ENCODE measurements at places on chromosomes 16 and 17.

DNA sequence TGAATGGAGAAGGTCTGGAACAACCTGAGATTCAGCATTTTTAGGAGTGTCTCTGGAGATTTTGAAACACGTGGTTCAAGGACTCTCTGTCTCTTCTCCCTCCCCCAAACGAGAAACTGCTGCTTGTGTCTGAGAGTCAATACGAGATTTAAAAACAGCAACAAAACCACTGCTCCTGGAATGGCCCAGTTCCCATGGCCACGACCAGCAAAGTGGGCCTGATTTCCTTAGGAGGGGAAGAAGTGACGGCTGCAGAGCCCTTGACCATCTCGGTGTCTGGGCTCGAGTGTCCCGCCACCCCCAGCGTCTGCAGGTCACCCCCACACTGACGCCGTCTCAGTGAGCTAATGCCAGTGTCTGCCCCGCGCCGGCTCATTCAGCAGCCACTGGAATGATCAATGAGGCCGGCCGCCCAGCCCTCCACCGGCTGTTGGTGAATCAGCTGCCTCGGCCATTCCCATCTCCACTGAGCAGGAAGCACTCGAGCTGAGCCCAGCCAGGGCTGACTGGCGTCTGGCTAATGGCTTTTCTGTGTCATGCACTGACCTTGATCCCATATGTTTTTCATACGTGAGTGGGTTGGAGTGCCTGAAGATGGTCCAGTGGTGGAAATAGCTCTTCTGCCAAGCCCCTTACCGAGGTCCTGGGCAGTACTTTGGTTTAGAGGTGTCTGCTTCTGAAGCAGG is 151.8 kb downstream of the PITPNC1 start:
- peak; percentile 82 for DNase-seq

DNA sequence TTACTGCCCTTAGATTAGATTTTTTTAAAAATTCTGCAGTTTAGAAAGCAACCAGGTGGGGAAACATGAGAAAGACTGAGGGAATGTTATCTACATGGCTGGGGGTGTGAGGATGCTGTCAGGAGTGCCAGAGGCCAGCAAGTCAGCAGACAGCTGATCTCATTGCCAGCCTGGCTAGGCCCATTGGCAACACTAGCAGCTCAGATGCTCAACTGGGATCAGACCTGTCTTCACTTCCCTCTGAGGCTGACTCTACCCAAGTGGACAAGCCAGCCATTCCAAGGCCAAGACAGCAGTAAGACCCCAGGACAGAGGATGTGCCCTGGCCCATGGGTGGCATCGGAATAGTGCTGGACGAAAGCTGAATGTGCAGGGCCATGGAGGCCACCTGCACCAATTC is 96.2 kb downstream of the TMEM132E start:
- DNase-seq: no peak

DNA sequence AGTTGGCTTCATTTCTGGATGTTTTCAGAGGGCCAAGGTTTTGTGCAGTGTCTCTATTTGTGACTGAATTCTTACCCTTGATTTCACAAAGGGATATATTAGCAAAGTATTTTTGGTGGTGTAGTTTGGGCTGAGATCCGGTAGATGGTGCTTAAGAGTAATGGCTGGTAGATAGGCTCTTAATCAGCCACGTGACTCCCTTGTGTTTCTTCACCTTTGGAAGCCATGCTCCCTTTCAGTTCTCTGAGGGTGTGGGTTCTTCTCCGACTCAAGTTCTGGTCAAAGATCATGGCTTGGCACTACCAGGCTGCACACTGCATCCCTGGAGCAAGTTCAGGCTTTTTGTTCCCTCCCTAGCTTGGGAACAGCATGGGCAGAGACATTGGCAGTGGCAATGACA is 887.3 kb downstream of the CDH8 start:
- no peak for DNase-seq

- no peak for DNase-seq
These were observed 52.5 kb upstream of the DHX40 start for GRCh38 chr17:59512844-59513385.

- DNase-seq: no peak
These were observed 11.0 kb downstream of the GRIN2A start for GRCh38 chr16:10171221-10171620.

- no peak for DNase-seq
These were observed 113.7 kb upstream of the CDH11 start for GRCh38 chr16:65235339-65236177.

GRCh38 chr17:4509401-4509800 is 10.7 kb downstream of the SPNS2 start:
- no peak for DNase-seq
